ENCODE measurements at places on chromosomes 1 and 21.

DNA sequence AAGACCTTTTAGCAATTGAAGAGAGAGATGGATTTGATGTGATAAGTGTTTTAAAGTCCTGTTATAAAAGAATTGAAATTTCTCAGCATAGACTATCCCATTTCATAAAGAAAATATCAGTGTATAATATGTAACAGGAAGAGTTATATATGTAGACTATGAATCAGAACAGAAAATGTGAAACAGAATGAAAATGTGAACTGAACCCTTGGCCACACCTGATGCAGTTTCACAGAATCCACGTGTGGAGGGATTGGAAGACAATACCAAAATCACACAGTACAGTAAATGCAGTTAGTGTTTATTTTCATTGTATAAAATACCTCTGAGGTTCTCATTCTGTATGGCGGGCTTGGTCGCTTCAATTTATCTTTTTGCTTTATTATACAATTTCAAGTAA lies 9.9 kb upstream of the SLAMF1 start:
- DNase-seq: no peak

DNA sequence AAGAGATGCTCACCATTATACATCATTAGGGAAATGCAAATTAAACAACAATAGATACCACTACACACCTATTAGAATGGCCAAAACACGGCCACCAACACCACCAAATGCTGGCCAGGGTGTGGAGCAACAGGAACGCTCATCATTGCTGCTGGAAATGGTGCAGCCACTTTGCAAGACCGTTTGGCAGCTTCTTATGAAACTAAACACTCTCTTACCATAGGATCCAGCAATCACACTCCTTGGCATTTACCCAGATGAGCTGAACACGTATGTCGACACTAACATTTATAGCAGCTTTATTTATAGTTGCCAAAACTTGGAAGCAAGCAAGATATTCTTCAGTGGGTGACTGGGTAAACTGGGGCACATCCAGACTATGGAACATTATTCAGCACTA lies 28.9 kb upstream of the ADARB1 start:
- no peak for DNase-seq

- DNase-seq: no peak
Observed at GRCh38 chr1:170929412-170929834, 5.9 kb upstream of the MROH9 start.

GRCh38 chr1:214524824-214525223 lies 26.6 kb downstream of the PTPN14 start:
- no peak for DNase-seq

- DNase-seq: no peak
Observed at GRCh38 chr1:40133839-40134238, 27.3 kb upstream of the RLF start.

DNA sequence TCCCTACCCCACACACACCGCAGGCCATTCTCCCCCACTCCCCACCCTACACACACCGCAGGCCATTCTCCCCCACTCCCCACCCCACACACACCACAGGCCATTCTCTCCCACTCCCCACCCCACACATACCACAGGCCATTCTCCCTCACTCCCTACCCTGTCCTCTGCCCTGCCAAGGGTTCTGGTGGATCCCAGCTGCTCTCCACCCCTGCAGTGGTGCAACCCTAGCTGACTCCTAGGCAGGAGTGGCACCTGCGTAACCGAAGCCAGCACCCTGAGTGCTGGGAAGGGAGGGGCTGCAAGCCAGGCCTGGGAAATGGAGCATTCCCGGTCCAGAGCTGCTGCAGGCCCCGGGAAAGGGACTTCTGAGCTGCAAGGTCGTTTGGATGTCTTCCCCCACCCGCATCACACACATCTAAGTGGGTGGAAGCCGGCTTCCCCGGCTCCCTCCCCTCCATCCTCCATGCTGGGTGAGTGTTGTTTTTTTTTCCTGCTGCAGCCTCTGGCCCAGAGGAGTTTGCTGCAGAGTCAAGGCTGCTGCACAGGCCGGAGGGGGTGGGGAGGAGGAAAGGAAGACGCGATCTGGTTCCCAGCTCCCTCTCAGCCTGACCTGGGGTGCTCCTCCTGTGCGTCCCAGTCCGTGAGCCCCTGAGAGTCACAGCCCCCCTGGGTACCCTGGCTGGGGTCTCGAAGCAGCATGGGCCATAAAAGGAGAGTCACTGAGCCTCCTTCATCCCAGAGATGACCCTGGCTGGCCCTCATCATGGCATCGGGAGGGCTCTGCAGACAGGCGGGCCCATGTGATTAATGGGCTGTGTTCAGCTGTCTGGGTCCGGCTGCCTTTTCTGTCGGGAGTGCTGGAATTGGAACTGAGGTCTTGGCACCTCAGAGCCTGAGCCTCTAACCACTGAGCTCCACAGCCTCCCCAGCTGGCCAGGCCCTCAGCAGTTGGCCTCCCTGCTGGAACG lies 16.1 kb downstream of the H6PD start:
- DNase-seq: no peak

GRCh38 chr1:230220478-230220877 lies 153.4 kb downstream of the GALNT2 start:
- DNase-seq: no peak

GRCh38 chr1:43464681-43465504 lies 11.2 kb upstream of the HYI start:
- DNase-seq: peak; percentile 92

GRCh38 chr1:96366516-96366915 lies 355.1 kb upstream of the PTBP2 start:
- DNase-seq: no peak

- DNase-seq: no peak
Observed at GRCh38 chr1:22075718-22076117, 23.2 kb downstream of the CDC42 start.

DNA sequence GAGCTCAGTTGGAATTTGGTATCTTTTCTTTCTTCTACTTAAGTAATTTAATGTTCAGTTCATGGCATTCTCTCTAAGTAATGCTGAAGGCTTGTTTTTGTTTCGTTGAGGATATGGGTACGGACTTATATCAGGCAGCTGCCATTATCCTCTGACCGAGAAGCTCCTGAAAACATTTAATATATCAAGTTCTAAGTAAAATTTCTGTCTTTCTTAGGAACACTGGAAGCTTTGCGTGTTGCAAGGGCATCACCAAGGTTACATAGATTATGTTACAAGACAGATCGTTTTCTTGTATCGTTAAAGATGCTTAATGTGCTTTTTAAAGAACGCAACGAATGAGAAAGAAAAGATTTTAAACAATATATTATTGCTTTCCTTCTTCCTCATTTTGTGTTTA lies 1.0 kb upstream of the GALNT2 start:
- no peak for DNase-seq

DNA sequence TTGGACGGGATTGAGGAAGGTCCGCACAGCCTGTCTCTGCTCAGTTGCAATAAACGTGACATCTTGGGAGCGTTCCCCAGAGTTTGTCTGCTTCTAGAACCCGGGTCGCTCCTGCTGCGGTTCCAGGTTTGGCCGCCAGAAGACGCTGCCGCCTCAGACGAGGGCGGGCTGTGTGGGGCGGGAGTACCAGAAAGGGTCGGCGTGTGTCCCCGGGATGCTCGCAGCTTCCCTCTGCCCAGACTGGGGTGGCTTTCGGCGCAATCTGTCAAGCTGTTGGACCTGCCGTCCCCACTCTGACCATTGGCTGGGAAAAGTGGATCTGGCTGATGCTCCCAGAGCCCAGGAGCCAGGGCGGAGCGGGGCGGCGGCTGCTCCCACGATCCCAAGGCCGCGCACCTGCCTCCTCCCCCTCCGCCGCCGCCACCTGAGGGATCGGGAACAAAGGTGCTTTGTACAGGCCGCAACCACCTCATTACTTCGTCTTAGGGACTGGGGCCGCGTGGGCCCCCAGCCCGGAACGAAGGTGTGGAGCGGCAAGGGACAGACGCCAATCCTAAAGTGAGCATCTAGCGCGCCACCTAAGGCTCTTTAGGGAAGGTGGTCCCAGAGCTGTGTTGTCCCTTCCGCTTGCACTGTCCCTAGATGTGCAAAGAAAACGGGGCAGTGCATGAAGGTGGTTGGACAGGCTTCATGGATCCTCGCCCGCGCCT lies 683 bp upstream of the EFNA4 start:
- DNase-seq: no peak

DNA sequence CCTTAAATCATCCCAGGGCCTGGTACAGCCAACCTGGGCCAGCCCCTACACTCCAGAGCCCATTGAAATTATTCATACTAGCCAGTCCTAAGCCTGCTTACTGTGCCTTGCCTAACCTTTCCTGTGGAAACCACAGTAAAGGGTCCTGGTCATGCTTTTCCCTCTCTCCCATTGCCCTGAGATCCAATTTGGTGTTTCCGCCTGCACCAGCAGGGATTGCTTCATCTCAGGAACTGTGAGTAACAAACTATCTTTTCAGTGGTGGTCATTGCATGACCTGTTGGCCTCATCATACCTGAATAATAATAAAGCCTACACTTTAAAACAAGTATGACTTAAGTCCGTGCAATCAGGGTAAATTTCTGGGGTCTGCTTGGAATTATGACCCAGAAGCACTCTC lies 18.7 kb upstream of the GALNT2 start:
- DNase-seq: no peak

- no peak for DNase-seq
Observed at GRCh38 chr1:206899717-206900116, 2.5 kb downstream of the IL24 start.

- no peak for DNase-seq
Observed at GRCh38 chr1:178408871-178409270, 87.9 kb downstream of the CLEC20A start.

- DNase-seq: no peak
Observed at GRCh38 chr1:20430355-20431175, 55.4 kb downstream of the CAMK2N1 start.

GRCh38 chr1:230509281-230509977 lies 83.3 kb upstream of the PGBD5 start:
- peak; percentile 79 for DNase-seq

- DNase-seq: no peak
Observed at GRCh38 chr1:45002650-45003645, 8.2 kb downstream of the HECTD3 start.

- DNase-seq: no peak
Observed at GRCh38 chr1:243667591-243667990, 182.5 kb downstream of the AKT3 start.

GRCh38 chr1:175553280-175553679 lies 190.1 kb downstream of the TNR start:
- no peak for DNase-seq

GRCh38 chr1:108661030-108661609 lies at the start of gene HENMT1:
Gene HENMT1 (minus strand): TSS chr1:108661093. CDS start chr1:108659884, 1,209 bp downstream.
- no peak for DNase-seq

- DNase-seq: no peak
Observed at GRCh38 chr1:168100315-168101002, 36.3 kb downstream of the GPR161 start.

DNA sequence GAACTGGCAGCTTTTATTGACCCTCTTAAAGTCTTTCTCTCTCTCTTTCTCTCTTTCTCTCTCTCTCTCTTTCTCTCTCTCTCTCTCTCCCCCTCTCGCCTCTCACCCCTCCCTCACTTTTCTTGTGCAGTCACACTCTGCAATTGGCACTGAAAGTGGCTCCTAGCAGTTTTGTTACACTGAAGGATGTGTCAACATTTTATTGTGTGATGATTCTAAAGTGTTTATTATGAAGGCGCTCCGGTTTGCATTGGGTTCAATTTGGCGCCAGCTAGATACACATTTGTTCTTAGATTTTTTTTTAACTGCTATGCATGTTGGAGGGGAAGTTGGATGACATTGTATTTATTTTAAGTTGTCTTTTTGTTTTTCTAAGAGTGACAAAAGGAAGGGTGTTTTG lies 64.0 kb upstream of the CHRM3 start:
- no peak for DNase-seq

DNA sequence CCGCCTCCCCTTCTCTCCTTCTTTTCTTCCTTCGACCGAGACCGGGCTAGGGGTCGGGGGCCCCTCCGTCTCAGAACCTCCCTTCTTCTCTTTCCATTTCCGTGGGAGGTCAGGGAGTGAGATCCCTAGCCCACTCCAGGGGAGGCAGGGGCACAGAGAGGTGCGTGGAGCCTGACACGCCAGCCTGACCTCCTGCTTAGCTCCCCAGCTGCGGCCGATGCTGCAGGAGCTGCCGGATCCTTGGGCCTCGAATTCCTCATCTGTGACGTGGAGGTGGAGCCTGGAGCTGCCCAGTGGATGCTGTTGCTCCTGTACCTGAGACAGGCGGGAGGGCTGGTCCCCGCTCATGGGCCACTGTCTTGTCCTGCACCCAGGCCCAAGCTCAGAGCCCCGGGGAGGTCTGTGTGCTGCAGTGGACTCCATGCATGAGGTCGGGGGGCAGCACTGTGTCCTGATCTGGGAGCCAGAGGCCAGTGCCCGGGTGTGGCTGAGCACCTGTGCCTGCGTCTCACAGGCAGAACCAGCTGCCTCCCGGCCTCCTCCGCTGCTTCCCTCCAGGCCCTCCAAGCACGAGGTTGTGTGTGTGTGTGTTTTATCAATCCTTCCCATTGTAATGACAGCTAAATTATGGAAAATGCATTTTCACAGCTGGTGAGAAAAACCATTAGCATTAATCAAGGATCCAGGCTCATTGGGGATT lies 55.3 kb upstream of the TTC34 start:
- DNase-seq: no peak

- no peak for DNase-seq
Observed at GRCh38 chr1:7500381-7501083, 270.6 kb upstream of the VAMP3 start.

DNA sequence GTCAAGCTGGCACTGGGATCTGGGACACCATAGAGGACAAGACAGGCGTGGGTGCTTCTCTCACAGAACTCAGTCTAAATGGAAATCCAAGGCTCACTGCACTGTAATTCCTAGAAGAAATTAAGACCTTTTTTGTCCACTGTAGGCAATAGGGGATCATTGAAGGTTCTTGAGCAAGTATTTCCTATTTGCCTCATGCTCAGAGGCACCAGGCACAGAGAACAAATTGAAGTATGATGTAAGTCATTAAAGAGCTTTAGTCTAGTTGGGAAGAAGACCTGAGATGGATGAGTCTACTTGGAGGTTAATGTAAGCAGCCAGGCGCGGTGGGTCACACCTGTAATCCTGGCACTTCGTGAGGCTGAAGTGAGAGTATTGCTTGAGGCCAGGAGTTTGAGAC lies 34.6 kb downstream of the EIF2D start:
- no peak for DNase-seq

DNA sequence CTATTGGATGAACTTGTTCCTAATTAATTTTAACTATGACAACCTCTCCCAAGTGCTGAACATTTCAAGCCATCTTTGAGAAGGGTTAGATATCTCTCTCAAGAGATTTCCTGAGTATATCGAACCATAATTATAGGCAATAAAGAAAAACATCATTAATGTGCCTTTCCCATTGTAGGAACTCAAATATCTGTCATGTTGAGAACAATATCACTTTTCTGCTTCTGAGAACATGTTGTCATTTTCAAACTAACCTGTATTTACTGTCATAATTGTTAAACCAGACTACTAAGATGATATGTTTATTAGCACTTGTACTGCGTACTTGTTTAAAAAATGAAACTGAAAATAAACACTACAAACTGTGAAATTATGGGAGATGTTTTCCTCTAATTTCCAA lies 4.3 kb downstream of the EPS15 start:
- DNase-seq: no peak

Measured in RCC 7860 (cell line).